ENCODE measurements at places on chromosomes 1 and 21.

- no peak for DNase-seq
These were observed 7.7 kb downstream of the SELENON start for GRCh38 chr1:25807480-25808390.

GRCh38 chr1:65027666-65028358 is 61.5 kb upstream of the JAK1 start:
- DNase-seq: no peak

DNA sequence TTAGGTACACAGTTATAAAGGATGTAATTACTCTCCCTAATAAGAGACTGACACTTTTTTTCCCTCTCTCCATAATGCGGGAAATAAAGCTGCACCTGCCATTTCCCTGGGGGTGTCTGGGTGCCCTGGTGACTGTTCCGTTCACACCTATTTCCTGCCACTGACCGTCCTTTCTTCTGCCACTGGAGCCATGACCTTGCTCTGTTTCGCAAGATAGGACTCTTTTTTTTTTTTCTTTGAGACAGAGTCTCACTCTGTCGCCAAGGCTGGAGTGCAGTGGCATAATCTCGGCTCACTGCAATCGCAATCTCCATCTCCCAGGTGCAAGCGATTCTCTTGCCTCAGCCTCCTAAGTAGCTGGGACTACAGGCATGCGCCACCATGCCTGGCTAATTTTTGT is 66.1 kb upstream of the SERBP1 start:
- no peak for DNase-seq

DNA sequence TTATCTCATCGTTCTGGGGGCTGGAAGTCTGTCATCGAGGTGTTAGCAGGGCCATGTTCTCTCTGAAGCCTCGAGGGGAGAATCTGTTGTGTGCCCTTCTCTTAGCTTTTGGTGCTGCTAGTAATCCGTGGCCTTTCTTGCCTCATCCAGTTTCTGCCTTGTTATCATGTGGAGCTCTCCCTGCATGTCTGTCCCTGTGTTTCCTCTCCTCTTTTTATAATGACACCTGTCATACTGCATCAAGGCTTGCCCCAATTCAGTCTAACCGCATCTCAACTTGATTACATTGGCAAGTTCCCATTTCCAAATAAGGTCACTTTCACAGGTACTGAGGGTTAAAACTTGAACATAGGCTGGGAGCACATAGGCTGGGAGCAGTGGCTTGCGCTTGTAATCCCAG is 82.6 kb upstream of the CNIH3 start:
- no peak for DNase-seq

DNA sequence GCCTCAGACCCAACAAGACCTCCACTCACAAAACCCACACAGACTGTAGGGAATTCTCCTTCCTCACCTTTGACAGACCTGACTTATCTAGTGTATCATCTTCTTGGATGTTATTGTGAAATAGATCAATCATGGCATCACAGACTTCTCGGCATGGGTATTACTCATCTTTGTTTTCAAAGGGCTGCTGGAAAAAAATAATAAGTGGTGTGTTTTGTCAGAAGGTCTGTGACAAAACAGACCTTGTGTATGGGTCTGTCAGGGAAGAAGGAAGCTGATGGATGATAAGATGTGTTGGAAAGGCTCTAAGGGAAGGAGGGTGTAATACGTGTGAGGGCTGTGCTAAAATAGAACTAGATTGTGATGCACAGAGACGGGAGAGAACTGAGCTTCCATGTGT is 13.9 kb upstream of the S100A7 start:
- DNase-seq: no peak

DNA sequence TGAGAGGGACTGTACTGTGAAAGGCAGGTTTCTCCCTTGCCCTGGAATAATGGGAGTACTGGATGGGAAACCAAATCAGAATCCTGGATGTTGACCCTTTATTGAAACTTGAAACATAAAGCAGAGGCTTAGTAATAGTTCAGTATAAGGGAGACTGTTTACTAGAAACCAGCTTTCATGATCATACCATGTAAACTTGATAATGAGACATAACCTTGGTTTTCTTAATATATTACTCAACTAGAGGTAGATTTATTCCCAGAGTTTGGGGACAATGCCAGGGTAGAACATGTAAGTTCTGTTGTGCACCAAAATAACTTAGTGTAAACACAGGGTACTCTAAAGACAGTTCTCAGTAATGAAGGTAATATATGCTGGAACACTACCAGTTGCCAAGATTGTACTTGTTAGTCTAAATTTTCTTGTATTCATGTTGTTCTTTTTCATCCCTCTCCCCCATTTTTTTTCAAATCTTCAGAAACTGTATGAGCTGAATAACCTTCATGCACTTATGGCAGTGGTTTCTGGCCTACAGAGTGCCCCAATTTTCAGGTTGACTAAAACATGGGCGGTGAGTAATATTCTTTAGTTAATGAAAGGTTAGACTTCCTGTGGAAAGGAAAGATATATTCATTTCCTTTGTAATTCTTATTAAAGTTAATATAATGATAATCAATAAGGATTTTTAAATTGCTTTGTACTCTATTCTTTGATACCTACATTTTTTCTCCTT is 49.6 kb downstream of the ANGPTL1 start:
- no peak for DNase-seq

- DNase-seq: no peak
These were observed 89.2 kb downstream of the CEP350 start for GRCh38 chr1:180043785-180044184.

DNA sequence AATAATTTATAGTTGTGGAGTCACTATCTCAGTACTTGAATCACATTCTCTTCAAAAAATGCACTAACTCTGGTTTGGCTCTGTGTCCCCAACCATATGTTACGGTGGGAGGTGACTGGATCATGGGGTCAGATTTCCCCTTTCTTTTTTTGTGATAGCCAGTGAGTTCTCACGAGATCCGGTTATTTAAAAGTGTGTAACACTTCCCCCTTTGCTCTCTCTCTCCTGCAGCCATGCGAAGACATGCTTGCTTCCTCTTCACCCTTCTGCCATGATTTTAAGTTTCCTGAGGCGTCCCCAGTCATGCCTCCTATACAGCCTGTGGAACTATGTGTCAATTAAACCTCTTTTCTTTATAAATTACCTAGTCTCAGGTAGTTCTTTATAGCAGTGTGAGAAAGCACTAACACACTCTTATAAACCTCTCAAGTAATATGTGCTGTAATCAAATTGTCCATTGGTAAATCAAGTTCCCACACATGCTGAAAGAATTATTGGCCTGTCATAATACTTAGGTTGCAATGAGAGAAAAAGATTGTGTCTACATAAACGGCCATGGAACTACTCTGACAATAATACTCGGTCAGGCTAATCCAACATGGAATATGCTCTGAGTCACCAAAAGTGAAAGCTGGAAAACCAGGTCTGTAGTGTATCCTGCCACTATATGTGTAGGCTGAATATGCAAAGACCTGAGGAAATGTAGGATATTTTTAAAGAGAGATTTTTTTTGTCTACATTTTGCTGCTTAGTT is 107.5 kb downstream of the SLC44A5 start:
- DNase-seq: no peak

DNA sequence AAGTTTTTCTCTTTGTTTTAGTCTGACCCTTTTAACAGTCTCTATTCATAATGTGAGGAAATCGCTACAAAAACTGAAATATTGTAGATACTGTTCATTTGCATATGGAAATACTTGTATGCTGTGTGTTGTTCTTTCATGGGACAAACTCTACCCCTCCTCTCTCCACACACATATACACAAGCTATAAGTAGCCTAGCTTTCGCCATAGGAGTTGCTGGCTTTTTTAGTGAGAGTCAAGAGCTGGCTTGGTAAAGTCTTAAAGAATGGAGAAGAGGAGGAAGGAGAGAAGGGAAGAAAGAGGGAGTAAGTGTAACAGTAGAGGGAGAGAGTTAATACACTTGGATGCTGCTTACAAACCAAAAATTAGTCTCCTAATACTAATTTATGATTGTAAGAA is 115.6 kb downstream of the RABGAP1L start:
- no peak for DNase-seq
